ENCODE measurements at places on chromosomes 7 and 10.

DNA sequence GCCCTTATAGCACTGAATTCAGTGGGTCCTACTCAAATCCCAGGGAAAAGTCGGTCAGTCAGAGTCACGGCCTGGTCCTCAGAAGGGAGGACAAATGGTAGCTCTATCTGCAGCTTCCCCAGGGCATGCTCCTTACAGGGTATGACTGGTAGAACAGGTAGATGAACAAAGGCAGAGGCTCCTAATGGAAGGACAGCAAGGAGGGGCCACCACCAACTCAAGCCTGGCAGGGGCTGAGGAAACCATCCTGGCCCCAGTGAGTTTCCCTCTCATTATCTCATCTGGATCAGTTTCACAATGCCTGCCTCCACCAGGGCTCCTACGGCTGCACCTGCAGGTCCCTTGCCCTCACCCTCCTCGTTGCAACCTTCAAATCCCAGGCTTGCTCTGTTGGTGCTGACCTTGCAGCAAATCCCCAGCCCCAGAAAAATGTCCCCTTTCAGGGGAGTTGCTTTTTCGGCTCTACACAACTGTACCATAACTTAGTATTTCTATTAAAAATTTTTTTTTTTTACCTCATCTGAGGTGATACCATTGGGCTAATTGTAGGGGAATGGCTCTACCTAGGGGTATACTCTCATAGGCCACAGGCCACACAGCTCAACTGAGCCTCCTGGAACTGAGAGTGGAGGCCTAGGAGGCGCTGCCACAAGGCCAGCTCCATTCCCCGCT, 2.4 kb upstream of the MYO1G start:
- DNase-seq = no peak

GRCh38 chr7:711922-712380, 14.5 kb upstream of the DNAAF5 start:
- DNase-seq = no peak

DNA sequence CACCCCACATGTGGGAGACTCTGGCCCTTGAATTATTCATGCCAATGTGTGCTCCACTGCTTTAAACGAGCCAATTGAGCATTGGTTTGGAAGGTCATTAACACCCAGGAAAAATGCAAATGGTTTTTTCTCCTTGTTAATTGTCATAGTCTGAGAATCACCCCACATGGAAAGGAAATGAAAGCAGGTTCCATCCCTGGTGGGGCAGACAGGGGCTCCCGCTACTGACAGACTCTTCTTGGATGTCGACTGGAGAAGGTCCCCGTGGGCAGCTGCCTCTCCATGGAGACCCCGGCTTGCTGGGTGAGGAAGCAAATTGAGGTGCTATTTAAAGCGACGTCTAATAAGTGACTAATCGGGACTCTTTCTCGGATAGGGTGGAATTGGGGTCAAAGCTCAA, 32.0 kb upstream of the EN2 start:
- no peak for DNase-seq

- no peak for DNase-seq
These were observed 73.7 kb downstream of the CTBP2 start for GRCh38 chr10:125086691-125087090.

DNA sequence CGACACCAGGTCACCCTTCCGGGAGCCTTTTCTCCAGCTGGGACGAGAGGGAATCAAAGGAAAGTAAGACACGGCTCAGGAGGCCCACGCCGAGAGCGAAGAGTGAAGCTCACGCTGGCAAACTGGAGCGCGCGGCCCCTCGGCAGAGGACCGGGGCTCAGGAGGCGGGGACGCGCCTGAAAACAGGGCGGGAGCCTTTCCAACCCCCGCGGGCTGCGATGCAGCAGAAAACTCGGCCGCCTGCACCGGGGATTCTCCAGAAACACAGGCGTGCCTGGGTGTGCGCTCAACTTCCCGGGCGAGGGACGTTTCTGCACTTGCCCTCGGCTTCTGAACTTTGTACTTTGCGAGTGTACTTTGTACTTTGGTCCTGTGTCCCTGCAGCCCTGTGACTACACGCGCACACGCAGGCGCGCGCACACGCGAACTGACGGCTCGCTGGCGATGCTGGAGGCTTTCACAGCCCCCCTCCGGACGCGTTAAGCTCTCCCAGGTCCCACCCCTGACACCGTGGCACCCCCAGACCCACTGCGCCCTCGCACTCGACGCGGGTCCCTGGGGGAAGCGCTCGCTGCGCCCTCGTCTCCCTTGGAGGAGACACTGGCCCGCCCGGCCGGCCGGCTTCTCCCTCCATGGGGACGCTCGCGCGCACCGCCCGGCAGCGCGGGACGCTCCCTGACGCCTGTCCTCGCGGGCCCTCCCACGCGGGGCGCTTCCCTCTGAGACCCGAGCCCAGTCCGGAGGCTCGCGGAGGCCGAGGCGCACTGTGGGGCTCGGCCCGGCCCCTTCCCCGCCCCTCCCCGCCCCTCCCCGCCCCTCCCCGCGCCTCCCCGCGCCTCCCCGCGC, 588 bp upstream of the PAOX start:
- peak; percentile 39 for DNase-seq

- no peak for DNase-seq
These were observed 113.4 kb downstream of the GPR37 start for GRCh38 chr7:124652237-124652636.

- DNase-seq = no peak
These were observed 46.9 kb upstream of the SFMBT2 start for GRCh38 chr10:7457478-7458316.

DNA sequence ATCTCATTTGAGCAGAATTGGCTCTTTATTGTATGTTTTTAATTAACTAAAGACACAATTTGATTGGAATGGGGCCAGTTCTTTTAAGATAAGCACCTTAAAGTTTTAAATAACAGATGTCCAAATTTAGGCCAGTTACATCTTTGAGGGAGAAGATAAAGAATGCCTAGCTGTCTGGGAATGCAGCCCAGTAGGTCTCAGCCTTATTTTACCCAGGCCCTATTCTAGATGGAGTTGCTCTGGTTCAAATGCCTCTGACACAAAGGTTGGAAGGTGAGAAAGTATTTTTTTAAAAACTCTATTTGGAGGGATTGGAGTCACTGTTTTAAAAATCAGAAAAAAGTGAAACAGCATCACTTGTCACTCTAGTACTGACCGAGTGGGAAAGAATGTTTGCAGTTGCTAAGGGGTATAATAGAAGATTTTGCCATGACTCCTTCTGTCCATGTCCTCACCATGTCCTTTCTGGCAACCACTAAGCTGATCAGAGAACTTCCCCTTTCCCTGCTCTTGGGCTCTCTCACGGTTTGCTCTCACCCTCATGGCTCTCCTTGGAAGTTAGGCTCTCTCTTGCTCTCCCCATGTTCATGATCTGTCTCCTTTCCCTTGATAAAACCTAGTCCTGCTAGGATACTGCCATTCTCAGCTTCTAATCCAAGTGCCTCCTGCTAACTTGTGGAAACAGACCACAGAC, 238.2 kb upstream of the AGK start:
- no peak for DNase-seq

DNA sequence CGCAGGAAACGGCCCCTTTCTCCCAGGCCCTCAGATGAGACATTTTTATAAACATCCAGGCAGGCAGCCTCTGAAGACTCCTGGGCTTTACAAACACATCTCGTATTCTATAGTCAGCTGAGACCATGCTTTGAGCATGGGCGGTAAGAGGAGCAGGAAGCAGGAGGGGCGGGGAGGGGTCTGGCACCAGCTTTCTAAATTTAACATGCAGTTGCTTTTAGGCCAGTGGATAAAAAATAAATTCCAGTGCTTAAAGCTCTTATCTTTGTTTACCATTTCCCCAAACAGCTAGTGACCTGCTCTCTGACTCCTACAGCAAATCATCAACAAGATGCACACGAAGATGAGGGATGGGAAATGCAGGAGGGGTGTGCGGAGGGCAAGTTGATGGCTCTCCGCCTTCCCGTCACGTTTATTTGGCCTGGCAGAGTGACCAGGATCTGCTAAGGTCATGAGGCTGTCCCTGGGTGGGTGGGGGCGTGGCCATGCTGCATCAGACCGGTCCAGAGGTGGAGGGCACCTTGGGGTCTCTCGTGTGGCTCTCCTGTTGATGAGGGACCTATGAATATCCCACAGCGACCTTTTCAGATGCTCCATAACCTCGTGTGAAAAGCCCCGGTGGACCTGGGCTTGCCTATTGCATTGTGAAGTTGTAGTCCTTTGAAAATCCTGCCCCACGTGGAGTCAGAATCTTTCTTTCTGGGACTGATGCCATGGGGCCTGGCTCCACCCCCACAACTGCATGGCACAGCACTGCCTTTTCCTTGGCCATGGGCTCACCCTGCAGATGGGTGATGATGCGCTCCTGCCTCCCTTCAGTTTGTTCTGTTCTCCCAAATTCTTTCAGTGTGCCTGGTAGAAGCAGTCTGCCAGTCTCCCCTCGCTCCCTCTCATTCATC, 67.5 kb downstream of the PARP12 start:
- no peak for DNase-seq

- no peak for DNase-seq
These were observed 158.1 kb downstream of the CCDC3 start for GRCh38 chr10:12843296-12843945.

DNA sequence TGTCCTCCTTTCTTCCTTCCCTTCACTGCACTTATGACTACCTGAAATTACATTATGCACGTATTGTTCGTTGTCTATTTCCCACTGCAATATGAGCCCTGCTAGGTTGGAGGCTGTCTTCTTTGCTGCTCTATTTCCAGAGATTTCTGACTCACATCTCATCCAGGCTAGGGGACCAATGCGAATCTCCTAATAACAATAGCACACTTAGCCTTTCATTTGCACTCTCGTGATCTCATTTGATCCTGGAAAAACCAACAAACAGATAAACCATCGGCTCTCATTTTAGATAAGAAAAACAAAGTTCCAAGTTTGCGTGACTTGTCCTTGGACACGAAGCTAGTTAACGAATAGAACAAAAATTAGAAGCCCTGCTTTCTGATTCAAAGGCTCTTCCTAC, 1.4 kb downstream of the ZNF438 start:
- DNase-seq = no peak

GRCh38 chr10:102726274-102726673, 11.8 kb downstream of the SFXN2 start:
- no peak for DNase-seq

GRCh38 chr7:59079-60016, 133.0 kb upstream of the FAM20C start:
- DNase-seq = no peak

DNA sequence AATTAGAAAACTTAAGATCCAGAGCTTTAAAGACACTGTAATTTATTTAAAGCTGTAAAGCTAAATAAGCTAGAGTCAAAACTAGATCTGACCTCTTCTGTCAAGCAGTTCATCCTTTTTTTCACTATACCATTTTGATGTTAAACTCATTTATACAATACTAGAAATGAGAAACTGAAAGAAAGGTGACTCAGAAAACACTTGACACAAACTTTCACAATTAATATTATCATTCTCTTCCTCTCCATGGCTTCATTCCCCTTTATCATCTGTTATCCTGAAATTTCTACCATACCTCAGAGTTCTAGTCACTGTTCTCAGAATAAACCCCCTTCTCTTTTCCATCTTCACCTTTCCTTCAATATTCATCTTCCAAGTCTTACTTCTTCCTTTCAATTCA, 1.3 kb downstream of the FIGNL1 start:
- no peak for DNase-seq

GRCh38 chr10:123269675-123270074, 115.5 kb downstream of the BUB3 start:
- no peak for DNase-seq

DNA sequence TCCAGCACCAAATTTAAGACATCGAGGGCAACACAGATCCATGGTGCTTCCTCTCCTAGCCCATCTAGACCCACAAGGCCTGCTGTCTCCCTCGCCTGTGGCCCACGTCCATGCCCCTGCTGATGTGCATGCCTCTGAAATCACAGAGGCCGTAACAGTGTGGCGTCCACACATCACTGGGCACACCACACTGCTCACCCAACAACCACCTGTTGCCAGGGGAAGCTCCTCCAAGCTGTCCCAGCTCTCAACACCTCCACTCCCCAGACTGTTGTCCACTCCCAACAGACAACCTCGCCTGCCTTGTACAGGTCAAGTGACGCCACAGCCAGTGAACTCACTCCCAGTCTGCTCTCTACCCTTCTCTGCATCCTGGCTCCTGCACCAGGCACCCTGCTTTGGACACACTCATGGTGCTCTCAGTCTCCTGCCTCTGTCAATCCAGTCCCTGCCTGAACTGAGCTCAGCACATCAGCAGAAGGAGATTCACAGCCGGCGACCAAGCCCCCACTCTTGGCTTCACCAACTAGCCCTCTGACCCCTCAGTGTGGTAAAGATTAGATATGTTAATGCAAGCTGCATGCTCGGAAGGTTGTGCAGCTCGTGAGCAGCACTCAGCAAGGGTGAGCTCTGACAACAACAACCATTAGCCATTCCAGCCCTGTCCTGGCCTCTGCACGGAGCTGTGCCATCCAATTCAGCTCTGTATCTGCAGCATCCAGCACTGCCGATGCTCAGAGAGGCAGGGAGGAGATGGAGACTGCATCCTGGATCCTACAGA, 197.0 kb downstream of the TNS3 start:
- no peak for DNase-seq

DNA sequence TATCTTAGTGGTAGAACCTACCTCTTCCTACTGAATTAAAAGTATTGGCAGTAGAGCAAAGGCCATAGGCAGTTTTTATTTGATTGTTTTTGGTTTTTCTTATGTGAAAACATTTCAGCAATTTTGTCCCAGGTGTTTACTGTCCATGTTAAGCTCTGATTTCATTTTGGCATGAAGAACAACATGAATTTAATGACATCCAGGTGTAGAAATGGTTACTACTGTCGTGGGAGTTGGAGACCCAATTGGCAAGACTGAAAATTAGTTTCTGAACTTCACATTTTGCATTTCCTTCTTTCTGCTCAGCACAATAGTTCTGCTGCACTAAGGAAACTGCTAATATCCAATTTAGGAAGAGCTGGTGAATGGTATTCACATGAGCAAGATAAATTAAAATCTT, 38.0 kb upstream of the TMEM196 start:
- no peak for DNase-seq

- peak; percentile 36 for DNase-seq
These were observed 37.4 kb upstream of the OPALIN start for GRCh38 chr10:96395931-96396877.

DNA sequence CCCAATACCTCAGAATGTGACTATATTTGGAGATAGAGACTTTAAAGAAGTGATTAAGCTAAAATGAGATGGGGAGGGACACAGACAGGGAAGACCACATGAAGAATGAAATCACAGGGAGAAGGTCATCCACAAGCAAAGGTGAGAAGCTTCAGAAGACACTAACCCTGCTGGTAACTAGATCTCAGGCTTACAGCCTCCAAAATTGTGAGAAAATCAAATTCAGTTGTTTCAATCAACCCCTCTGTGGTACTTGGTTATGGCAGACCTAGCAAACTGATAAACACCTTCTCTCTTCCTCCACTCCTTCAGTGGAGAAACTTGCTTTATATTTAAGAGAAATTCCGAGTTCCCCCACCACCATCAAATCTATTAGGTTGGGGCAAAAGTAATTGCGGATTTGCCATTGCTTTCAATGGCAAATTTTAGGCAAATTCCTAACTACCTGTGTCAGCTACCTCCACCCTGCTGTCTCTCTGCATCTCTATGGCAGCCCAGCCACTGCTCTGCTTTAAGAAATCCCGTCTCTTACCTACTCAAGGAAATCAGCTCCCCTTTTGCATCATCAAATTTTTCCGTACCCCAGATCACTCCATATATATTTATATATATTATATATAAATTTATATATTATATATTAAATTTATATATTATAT, 38.2 kb downstream of the SEMA3E start:
- DNase-seq = no peak
